ENCODE measurements at places on chromosomes 4 and X.

DNA sequence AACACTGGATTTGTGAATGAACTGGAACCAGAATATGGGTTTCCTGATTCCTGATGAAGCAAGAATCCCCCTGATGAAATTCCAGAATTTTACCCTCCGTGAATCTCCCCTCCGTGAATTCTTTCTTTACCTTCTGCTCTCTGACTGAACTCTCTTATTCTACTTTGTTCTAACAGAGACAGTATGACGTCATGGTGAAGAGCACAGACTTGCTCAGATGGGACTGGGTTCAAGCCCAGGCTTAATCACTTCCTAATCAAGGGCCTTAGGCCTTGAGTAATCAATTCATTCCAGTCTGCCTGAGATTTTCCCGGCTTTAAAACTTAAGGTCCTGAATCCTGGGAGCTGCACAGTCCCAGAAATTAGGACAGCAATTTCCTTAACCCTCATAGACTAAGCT, 64.5 kb downstream of the IQCM start:
- DNase-seq = no peak

- DNase-seq = no peak
Measured at GRCh38 chrX:362351-362750, 24.4 kb downstream of the PPP2R3B start.

- DNase-seq = peak; percentile 1
Measured at GRCh38 chr4:76624241-76624681, 189.2 kb downstream of the SHROOM3 start.

DNA sequence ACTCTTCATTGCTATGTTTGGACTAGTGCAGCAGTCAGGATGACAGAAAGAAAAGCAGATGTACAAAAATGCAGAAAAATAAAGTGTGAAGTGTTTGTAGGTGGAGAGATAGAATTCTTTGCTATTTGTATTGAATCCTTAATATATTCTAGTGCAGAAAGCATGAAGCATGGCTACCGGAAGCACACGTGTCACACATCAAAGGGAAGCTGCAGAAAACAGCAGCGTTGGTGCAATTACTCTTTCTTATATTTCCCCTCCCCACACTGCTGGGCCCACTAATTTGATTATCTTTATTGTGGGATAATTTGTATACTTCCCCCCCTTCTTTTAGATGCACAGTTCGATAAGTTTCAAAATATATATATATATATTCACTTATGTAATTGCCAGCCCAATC, 35.9 kb upstream of the TAPT1 start:
- DNase-seq = no peak

GRCh38 chr4:144906181-144906925, 191.6 kb downstream of the ANAPC10 start:
- DNase-seq = no peak

GRCh38 chr4:146469022-146469421, 52.7 kb downstream of the SLC10A7 start:
- DNase-seq = no peak

DNA sequence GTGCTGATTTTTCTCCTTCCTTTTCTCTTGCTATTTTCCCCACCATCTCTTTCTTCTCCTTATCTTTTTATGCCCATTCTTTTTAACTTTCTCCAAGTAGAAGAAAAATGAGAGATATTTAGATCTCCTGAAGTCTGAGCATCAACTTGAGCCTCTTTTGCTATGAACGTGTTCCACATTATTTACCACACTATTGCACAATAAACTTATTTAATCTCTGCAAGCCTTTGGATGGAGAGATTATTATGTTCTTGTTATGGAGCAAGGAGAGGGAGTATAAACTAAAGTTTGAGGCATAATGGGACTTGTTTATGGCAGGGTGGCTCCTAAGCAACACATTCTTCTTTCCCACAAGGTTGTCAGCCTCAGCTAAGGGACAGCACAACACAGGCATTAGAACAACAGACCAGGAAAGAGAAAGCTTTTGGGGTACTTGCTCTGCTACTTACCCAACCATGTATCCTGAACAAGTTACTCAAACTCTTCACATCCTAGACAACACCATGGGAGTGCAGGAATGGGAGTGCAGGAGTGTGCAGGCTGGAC, 365.5 kb upstream of the BOD1L1 start:
- no peak for DNase-seq

DNA sequence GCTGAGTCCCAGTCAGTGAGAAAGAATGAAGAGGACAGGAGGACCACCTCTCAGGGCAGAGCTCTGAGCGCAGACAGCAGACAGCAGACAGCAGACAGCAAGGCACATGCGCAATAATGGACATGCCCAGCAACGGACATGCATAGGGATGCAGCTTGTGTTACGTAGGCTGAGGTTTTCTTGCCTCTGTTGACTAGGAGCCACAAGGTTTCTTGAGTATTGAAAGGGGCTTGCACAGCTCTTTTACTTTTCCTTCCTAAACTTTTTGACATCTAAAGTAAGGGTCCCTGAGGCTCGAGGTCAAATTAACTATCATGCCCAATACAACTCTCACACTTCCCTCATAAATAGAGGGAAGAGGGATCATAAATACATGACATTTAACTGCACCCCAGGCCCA, at the start of gene PAGE3:
Gene PAGE3 (minus strand): TSS at position 101 of the 400 bp plus-strand sequence. CDS start 1,013 bp downstream, outside the sequence.
- no peak for DNase-seq

DNA sequence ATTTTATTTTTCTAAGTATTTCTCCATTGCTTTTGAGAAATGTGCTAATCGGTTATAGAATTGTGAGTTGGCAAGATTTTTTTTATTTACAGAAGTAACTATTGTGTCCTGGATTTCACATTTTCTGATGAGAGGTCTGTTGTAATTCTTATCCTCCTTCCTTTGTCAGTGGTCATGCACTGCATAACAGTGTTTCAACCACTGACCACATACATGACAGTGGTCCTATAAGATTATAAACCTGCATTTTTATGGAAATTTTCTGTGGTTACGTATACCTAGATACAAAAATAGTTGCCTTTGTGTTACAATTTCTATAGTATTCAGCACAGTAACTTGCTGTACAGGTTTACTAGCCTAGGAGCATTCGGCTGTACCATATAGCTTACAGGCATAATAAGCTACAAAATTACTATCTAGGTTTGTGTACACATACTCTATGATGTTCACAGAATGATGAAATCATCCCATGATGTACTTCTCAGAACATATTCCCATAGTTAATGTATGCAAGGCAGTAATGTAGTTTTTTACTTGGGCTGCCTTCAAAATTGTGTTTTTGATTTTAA, 47.8 kb downstream of the APELA start:
- DNase-seq = no peak

- DNase-seq = no peak
Measured at GRCh38 chr4:113834298-113834697, 72.8 kb upstream of the CAMK2D start.

DNA sequence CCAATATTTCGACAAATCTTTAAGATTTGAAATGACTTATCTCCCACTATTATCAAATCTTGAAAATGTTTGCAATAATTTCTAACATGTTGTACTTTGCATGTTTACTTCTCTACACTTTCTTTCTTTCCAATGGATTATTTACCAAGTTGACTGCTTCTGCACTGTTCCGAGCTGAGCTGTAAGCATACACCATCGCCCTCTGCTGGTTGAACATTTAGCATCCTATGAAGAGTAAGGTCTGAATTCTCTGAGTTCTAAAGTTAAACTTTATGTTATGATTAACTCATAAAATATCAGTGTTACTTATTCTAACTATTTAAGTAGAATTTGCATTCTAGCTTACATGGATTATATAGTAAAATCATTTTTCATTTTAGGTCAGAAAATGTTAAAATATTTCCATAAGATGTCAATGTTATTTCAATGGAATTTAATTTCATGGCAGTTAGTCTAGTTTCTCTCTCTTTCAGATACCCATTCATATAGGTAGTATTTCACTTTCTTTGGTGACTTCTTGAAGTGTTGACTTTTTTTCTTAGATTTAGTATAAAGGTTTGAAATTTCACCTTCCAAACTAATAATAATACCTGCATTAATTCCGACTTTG, 137.4 kb downstream of the DKK2 start:
- DNase-seq = peak; percentile 17

DNA sequence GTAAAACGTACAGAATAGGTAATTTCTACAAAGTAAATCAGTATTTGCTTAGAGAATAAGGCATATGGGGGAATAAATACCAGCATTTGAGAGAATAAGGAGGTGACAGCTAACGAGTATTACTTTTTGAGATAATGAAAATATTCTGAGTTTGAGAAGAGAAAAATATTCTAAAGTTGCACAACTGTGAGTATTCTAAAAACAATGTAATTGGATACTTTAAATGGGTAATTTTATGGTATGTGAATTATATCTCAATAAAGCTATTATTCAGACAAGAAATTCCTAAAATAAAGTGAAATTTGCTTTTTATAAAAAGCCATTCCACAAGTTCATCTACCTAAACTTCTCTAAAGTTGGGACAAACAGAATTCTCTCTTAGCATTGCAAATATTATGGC, 62.6 kb downstream of the PDGFC start:
- DNase-seq = no peak

DNA sequence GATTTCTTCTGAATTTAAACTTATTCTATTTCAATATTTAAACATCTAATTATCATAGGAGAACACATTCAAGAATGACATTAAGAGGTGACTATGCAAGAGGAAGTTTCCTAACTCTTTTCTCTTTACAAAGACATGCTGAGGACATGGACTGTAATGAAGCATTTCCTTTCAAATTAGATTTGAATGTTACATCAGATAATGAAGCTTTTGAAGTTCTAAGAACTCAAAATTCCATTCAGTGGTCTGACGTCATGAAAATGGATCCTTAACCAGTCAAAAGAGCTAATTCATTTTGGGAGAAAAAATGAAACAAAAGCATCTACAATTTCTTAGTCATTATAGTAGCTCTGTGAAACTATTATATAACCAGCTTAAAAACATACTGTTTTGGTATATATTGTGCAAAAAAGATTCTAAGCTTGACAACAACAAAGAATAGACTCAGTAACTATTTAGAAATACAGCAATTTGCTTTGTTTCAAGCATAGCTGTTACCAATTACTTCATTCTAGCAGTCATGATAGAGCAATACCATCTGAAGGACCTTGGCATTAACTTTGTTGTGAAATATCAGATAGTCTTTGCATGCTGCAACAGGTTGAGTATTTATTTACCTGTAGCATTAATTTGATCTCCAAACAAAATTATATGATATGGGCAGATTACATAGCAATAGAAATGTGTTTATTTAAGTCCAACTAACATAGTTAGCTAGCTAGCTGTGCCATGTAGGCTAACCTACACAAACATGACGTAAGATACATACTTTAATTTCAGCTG, 13.7 kb upstream of the DTHD1 start:
- no peak for DNase-seq

DNA sequence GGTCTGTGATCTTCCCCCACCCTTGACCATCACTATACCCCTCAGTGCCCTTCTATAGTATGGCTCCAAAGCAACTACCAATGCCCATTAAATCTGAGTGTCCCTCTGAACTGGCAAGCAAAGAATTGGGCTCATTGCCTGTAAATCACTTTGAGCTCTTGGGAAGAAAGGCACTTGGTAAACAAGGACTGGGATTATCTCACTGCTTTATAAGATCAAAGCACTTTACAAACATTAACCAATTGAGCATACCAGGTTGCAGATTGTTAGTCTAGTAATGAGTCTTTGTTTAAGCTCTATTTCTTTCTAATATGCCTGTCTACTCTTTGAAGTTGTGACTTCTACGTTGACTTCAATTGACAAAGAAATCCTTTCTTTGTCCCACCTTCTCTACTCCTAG, 34.1 kb downstream of the AREG start:
- DNase-seq = no peak

DNA sequence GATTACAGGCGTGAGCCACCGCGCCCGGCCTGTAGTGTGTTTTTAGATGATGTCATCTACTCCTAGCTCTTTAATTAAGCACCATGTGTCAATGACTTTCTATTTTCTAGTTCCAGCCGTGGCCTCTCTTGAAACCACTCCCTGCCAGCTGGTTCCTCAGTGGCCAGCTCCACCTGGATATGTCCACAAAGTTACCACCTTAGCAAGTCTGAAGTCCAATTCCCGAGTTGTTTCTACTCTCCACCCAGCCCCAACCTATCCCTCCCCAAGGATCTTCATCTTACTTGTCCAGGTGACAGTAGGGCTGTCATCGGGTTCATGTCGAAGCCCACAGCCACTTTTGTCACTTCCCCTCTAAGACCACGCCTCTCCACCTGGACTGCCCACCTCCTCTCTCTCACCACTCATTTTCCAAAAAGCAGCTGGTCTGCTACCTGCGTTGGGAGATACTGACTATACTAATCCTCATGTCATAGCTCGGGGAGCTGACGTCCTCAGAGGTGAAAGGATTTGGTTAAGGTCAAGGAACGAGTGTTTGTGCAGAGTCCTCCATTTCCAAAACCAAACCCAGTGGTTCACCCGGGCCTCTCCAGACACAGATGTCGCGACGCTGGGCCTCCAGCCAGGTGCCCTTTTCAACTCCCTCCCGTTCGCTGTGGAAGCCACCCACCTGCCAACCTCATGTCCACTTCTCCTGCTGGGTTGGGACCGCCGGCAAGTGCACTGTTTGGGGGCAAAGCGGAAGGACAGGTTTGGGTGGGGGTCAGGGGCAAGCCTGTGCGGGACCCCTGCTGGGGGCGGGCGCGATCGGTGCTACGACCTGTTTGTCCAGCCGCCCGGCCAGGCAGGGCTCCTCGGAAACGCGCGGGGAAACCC, 704 bp downstream of the FAM3A start:
- no peak for DNase-seq

DNA sequence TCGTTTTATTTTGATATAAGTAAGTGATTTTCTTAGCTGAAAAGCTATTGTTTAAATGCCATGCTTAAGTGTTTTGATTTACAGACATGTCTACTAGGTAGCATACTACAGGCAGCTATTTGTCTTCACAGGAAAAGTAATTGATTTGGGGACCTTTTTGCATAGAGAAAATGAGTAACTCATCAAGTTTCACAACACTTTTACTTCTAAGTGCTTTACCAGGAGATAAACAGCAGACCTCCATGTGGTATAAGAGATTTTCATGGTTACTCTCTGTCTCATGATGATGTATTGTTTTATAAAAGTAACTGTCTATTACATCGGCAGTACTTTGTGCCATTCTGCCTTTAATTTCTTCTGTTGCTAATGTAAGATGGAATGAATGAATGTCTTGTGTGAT, 28.7 kb downstream of the RBPJ start:
- DNase-seq = no peak

GRCh38 chr4:150283689-150284088, 205.4 kb downstream of the DCLK2 start:
- no peak for DNase-seq

- DNase-seq = no peak
Measured at GRCh38 chr4:174561560-174561959, 39.3 kb upstream of the HPGD start.

GRCh38 chrX:109890910-109891502, 111.9 kb upstream of the TMEM164 start:
- peak; percentile 40 for DNase-seq

GRCh38 chr4:7196736-7197135, 4.4 kb downstream of the SORCS2 start:
- no peak for DNase-seq

GRCh38 chrX:153984351-153985178, 12.0 kb downstream of the TMEM187 start:
- DNase-seq = no peak

DNA sequence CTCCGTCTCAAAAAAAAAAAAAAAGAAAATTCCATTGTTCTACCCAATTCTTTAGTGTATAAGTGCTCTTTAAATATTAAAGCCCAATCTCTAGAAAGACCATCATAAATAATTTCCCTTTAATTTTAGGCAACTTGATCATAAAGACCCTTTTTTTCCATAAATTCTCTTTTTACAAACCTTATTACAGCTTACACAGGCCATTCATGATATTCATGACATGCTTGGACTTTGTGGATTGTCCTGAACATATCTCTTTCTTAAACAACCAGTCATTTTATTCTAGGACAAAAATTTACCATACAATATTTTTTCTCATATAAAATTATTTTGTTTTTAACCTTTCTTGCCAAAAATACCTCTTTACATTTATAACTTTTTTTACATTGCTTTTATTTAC, 30.5 kb downstream of the TLR8 start:
- no peak for DNase-seq

Data from midbrain (tissue), 1 donor.